A549 treated with DMSO at 1 μM for 4 hours (cell line): ENCODE measurements at places on chromosomes 3 and 15. TPM values are rescaled to one million over a fixed set of nuclear protein-coding genes. Genes with fewer than 3 reads are reported as not detected.

CAMK2N2 gene
- 0.90 to 1.7 TPM (median 1.1 TPM) in 5 replicates for total RNA-seq

REC114 gene
- not detected in 5 replicates for total RNA-seq

CAND2 gene
- total RNA-seq, result 0.26 to 0.51 TPM (median 0.32 TPM) in 5 replicates

CLDN1 gene
- 28.6 to 35.6 TPM (median 30.3 TPM) in 5 replicates for total RNA-seq

C3orf49 gene
- not detected in 5 replicates for total RNA-seq

CORO2B gene
- total RNA-seq, result 2.9 to 4.0 TPM (median 3.7 TPM) in 5 replicates

RBP2 gene
- not detected in 5 replicates for total RNA-seq
